ENCODE measurements at places on chromosomes 5 and 9.
A peak's percentile ranks its signal among the peaks of the same experiment; 100 is the strongest.

GRCh38 chr9:97556036-97556720 lies 54.7 kb downstream of the TMOD1 start:
- DNase-seq = peak; percentile 73

- peak; percentile 61 for DNase-seq
Observed at GRCh38 chr9:124217836-124218437, 39.8 kb upstream of the NEK6 start.

DNA sequence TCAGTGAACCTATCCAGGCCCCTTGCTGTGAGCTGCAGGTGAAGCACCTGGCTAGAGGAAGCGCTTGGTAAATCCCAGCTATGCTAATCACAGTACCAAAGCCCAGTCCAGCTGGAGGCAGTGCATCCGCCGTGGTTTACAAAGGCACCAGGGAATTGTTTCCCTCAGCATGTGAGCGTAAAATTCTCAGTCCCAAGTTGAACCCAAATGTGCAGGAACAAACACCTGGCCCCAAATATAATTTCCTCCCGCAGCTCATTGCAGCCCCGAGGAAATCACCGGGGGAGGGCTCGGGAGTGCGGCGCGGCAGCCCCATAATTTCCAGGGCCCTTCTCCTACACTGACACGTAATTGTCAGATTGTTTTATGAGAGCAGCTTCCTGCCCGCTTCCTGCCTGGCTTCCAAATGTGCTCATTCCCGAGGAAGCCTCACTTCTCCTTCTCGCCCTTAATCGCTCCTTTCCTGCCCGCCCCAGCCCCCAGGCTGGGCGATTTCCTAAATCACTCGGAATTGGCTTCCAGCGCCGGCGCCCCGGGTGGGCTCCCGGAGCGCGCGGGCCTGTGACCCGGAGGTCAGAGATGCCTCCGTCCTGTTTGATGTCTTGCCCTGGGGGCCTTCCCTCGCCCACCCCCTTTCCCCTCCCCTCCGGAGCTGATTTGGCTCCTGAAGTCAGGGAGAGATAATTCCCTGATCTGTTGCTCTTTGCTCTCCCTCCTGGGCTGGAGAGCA lies 134.4 kb downstream of the FGF1 start:
- DNase-seq = no peak

- no peak for DNase-seq
Observed at GRCh38 chr5:142314109-142314508, 10.7 kb downstream of the SPRY4 start.

Data from lower leg skin (tissue), 4 donors.